ENCODE measurements at places on chromosomes 2 and 18. TPM values are rescaled to one million over a fixed set of nuclear protein-coding genes. Genes with fewer than 3 reads are reported as not detected.

Gene BOLA3
- 15.1 TPM for total RNA-seq

Gene KLHL29
- total RNA-seq = 3.4 TPM

Gene MC5R
- total RNA-seq = not detected

Gene RRM2
- total RNA-seq = 5.6 TPM

Gene LRRTM1
- not detected for total RNA-seq

Gene CRYGD
- total RNA-seq = not detected

Gene DDX1
- total RNA-seq = 61.5 TPM

Gene PROKR1
- not detected for total RNA-seq

Gene FHOD3
- under 0.01 TPM for total RNA-seq

Gene ZNF521
- 130 TPM for total RNA-seq

Gene IL1RN
- total RNA-seq = not detected

Gene EML6
- 0.20 TPM for total RNA-seq

Gene AMER3
- total RNA-seq = not detected

Gene SCN1A
- total RNA-seq = not detected

Measured in lung microvascular endothelial cell (primary cell).